Hair follicle dermal papilla cell (primary cell): ENCODE measurements at places on chromosomes 6 and 20. TPM values are rescaled to one million over a fixed set of nuclear protein-coding genes. Genes with fewer than 3 reads are reported as not detected.

Gene BEND6
- total RNA-seq = 18.2 and 20.8 TPM in 2 replicates

Gene SNAI1
- 3.1 and 3.5 TPM in 2 replicates for total RNA-seq

Gene AHCY
- 123 and 135 TPM in 2 replicates for total RNA-seq

Gene CLPSL2
- not detected in 2 replicates for total RNA-seq

Gene IRAK1BP1
- total RNA-seq = 4.6 and 8.4 TPM in 2 replicates

Gene PIGU
- 8.8 and 12.6 TPM in 2 replicates for total RNA-seq

Gene PTGIS
- 6.3 and 15.2 TPM in 2 replicates for total RNA-seq

Gene BPI
- total RNA-seq = not detected in 2 replicates

Gene GPR31
- total RNA-seq = not detected in 2 replicates

Gene RUNX2
- 18.9 and 27.4 TPM in 2 replicates for total RNA-seq

Gene GSTA2
- not detected in 2 replicates for total RNA-seq

Gene GPR6
- not detected in 2 replicates for total RNA-seq

Gene MEP1A
- not detected in 2 replicates for total RNA-seq

Gene ARHGAP40
- not detected in 2 replicates for total RNA-seq

Gene RPS10
- total RNA-seq = 1,414 and 1,516 TPM in 2 replicates

Gene WFDC6
- not detected in 2 replicates for total RNA-seq

Gene FAM83C
- total RNA-seq = under 0.01 TPM in 1 of 2 replicates, not detected in the other

Gene ZNF512B
- 18.5 and 23.9 TPM in 2 replicates for total RNA-seq

Gene CEP85L
- 25.1 and 29.4 TPM in 2 replicates for total RNA-seq

Gene ZKSCAN8
- total RNA-seq = 24.4 and 31.2 TPM in 2 replicates

Gene MCHR2
- total RNA-seq = not detected in 2 replicates

Gene GGTLC1
- not detected in 2 replicates for total RNA-seq

Gene ZKSCAN3
- 2.6 and 3.1 TPM in 2 replicates for total RNA-seq

Gene MYLK2
- total RNA-seq = under 0.01 and 0.12 TPM in 2 replicates

Gene EMILIN3
- total RNA-seq = 0.12 and 0.16 TPM in 2 replicates

Gene SLC12A5
- not detected in 2 replicates for total RNA-seq

Gene TNXB
- total RNA-seq = 4.1 and 7.4 TPM in 2 replicates

Gene HCK
- total RNA-seq = 0.65 TPM in 1 of 2 replicates, not detected in the other

Gene TRAPPC3L
- 0.49 TPM in 1 of 2 replicates, not detected in the other for total RNA-seq

Gene NOX3
- total RNA-seq = not detected in 2 replicates

Gene COL9A1
- total RNA-seq = not detected in 2 replicates

Gene EDN1
- total RNA-seq = 5.3 and 7.3 TPM in 2 replicates

Gene CASS4
- 1.8 and 2.7 TPM in 2 replicates for total RNA-seq

Gene DEFB124
- total RNA-seq = not detected in 2 replicates

Gene ZBTB46
- total RNA-seq = 0.36 and 0.81 TPM in 2 replicates

Gene SLC18B1
- total RNA-seq = 5.8 and 9.4 TPM in 2 replicates

Gene ZSCAN26
- total RNA-seq = 20.3 and 24.7 TPM in 2 replicates

Gene KCNK16
- not detected in 2 replicates for total RNA-seq

Gene LTA
- total RNA-seq = not detected in 2 replicates

Gene SLC17A3
- not detected in 2 replicates for total RNA-seq

Gene CTCFL
- not detected in 2 replicates for total RNA-seq

Gene RIPK1
- 30.5 and 32.9 TPM in 2 replicates for total RNA-seq

Gene SLC35D3
- not detected in 2 replicates for total RNA-seq

Gene HS3ST5
- total RNA-seq = not detected in 2 replicates

Gene AFDN
- 37.6 and 52.6 TPM in 2 replicates for total RNA-seq

Gene DUSP15
- 2.1 TPM in 1 of 2 replicates, not detected in the other for total RNA-seq

Gene CGAS
- total RNA-seq = 6.0 and 7.3 TPM in 2 replicates

Gene LBP
- total RNA-seq = 0.12 TPM in 1 of 2 replicates, not detected in the other

Gene BPIFB1
- total RNA-seq = not detected in 2 replicates

Gene ASIP
- total RNA-seq = 0.32 TPM in 1 of 2 replicates, not detected in the other

Gene BANF2
- not detected in 2 replicates for total RNA-seq
